ENCODE measurements at places on chromosomes 5 and 9.

- DNase-seq = peak; percentile 59
- H3K4me3 ChIP-seq = no peak overlapping the region
- no peaks in the 10 kb centered on the region for H3K4me1 ChIP-seq
- H3K36me3 ChIP-seq = no peaks in the 10 kb centered on the region
These were observed 171.2 kb downstream of the DOCK8 start for GRCh38 chr9:385818-386398.

DNA sequence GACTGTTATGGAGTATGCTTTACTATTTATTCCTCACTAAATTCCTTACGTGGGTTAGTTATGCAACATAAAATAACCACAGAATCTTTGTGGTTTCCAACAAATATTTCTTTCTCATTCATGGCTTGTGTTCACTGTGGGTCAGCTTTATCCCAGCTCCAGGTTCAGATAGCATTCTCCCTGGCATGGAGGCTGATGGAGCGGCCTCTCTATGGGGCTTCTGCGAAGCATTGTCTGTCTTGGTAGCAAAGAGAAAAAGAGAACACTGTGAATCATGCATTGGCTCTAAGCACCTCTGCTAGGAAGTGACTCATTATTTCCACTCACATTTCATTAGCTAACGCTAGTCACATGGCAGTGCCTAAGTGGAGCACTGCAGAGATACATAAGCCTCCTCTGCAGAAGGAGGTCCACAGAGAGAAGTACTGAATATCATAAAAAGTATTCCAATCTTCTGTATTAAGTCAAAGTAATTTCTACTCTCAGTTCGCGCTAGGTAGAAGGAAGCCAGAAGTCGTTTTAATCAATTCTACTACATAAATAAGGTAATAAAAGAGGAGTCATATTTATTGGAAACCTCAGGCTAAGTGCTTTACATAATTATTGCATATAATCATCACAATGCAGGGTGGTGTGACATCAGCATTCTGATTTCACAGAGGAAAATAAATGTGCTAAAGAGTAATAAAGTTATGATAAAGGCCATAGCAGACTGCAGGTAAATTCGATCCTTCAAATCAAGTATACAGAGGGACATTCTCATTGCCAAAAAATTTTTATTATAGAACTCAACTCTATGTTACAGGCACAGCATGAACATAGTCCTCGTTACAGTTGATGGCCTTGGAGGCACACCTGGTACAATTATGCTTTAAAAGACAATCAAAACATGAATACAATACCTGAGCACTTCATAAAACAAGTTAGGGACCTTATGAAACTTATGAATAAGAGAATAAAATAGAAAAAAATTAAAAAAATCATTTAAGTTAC is 531.1 kb downstream of the CETN3 start:
- H3K36me3 ChIP-seq = no peaks in the 10 kb centered on the region
- no peak overlapping the region for H3K4me3 ChIP-seq
- no peaks in the 10 kb centered on the region for H3K4me1 ChIP-seq
- no peak for DNase-seq
- no peaks in the 10 kb centered on the region for H3K27me3 ChIP-seq

DNA sequence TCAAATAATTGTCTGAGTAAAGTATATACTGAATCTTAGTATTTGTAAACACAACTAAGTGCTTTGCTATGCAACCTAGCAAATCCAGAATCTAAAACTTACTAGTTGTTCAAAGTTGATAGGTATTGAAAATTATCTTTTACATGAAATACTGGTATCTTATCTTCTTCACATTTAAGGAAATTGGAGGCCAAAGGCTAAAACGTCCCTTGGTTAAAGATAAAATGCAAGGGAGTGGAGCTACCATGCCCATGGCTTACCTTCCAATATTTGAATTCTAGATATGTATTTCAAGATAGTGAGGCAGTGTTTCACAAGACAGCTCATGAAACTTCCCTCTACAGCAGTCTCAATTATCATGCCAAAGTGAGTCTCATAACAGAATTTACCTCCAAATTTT is 373.5 kb downstream of the KIAA0825 start:
- H3K4me1 ChIP-seq = no peaks in the 10 kb centered on the region
- no peak overlapping the region for H3K4me3 ChIP-seq
- no peaks in the 10 kb centered on the region for H3K27me3 ChIP-seq

GRCh38 chr5:93196986-93197385 is 384.0 kb downstream of the NR2F1-AS1 start:
- H3K4me1 ChIP-seq = peaks cover 5% of the 10 kb centered on the region
- H3K27ac ChIP-seq = no peak overlapping the region
- no peaks in the 10 kb centered on the region for H3K27me3 ChIP-seq
- no peak overlapping the region for H3K4me3 ChIP-seq

DNA sequence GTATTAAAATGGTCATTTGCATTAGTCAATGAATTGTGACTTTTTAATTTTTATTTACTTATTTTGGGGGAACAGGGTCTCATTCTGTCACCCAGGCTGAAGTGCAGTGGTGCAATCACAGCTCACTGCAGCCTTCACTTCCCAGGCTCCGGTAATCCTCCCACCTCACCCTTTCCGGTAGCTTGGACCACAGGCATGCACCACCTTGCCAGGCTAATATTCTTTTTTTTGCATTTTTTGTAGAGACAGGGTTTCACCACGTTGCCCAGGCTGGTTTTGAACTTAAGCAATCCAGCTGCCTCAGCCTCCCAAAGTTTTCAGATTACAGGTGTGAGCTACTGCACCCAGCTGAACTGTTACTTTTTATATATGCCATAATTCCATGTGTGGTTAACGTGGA is 143.4 kb downstream of the FBXL17 start:
- DNase-seq = no peak
- no peaks in the 10 kb centered on the region for H3K36me3 ChIP-seq
- H3K27me3 ChIP-seq = no peaks in the 10 kb centered on the region
- no peak overlapping the region for H3K4me3 ChIP-seq
- no peak overlapping the region for H3K27ac ChIP-seq
- no peaks in the 10 kb centered on the region for H3K4me1 ChIP-seq

- no peaks in the 10 kb centered on the region for H3K4me1 ChIP-seq
- H3K27ac ChIP-seq = no peak overlapping the region
- H3K36me3 ChIP-seq = peaks cover 2% of the 10 kb centered on the region
These were observed 55.1 kb upstream of the NRARP start for GRCh38 chr9:137357166-137357565.

- no peak overlapping the region for H3K27ac ChIP-seq
- no peak overlapping the region for H3K4me3 ChIP-seq
- no peaks in the 10 kb centered on the region for H3K4me1 ChIP-seq
These were observed 27.9 kb downstream of the BICD2 start for GRCh38 chr9:92736563-92737215.

DNA sequence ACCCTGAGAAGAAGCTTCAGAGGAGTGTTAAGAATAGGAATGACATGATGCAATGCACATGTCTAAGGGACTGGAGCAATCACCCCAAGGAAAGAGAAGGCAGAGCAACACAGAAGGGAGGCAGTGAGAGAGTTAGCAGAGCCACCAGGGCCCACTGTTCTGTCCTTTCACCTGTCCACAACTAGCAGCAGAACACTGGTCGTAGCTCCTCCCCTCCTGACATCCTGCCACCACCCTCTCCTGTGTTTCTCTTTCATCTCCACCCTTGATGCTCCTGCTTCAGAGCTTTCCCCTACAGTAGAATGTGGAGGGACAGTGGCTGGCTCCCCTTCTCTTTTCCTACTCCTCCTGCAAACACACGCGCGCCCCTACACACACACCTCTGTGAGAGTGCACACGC is 483.4 kb upstream of the KIF2A start:
- H3K4me1 ChIP-seq = peaks cover 13% of the 10 kb centered on the region
- H3K4me3 ChIP-seq = no peak overlapping the region

GRCh38 chr5:23064710-23065109 is 211.6 kb upstream of the CDH12 start:
- no peaks in the 10 kb centered on the region for H3K27me3 ChIP-seq
- H3K27ac ChIP-seq = no peak overlapping the region
- no peaks in the 10 kb centered on the region for H3K36me3 ChIP-seq
- no peak overlapping the region for H3K4me3 ChIP-seq
- DNase-seq = no peak
- no peaks in the 10 kb centered on the region for H3K4me1 ChIP-seq

GRCh38 chr5:2532809-2533208 is 218.7 kb downstream of the IRX2 start:
- H3K4me3 ChIP-seq = no peak overlapping the region
- peaks cover 36% of the 10 kb centered on the region for H3K4me1 ChIP-seq
- DNase-seq = no peak
- H3K27me3 ChIP-seq = no peaks in the 10 kb centered on the region
- no peaks in the 10 kb centered on the region for H3K36me3 ChIP-seq
- no peak overlapping the region for H3K27ac ChIP-seq

DNA sequence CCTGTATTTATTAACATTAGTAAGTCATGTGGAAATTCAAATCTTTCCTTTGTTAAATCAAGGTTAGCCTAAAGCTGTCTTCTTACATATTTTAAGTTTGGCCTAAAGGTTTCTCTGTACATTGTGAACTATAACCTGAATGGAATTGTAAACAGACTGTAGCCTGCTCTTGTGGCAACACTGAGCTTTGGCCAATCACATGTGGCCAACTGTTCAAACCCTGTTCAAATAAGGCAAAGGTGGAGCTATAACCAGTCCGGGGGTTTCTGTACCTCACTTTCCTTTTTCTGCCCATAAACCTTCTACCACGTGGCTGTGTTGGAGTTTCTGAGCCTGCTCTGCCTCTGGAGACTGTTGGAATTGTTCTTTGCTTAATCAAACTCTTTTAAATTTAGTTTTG is 3.3 kb upstream of the HAPLN1 start:
- no peaks in the 10 kb centered on the region for H3K4me1 ChIP-seq
- no peak for DNase-seq
- no peak overlapping the region for H3K27ac ChIP-seq
- no peaks in the 10 kb centered on the region for H3K27me3 ChIP-seq
- H3K36me3 ChIP-seq = no peaks in the 10 kb centered on the region

DNA sequence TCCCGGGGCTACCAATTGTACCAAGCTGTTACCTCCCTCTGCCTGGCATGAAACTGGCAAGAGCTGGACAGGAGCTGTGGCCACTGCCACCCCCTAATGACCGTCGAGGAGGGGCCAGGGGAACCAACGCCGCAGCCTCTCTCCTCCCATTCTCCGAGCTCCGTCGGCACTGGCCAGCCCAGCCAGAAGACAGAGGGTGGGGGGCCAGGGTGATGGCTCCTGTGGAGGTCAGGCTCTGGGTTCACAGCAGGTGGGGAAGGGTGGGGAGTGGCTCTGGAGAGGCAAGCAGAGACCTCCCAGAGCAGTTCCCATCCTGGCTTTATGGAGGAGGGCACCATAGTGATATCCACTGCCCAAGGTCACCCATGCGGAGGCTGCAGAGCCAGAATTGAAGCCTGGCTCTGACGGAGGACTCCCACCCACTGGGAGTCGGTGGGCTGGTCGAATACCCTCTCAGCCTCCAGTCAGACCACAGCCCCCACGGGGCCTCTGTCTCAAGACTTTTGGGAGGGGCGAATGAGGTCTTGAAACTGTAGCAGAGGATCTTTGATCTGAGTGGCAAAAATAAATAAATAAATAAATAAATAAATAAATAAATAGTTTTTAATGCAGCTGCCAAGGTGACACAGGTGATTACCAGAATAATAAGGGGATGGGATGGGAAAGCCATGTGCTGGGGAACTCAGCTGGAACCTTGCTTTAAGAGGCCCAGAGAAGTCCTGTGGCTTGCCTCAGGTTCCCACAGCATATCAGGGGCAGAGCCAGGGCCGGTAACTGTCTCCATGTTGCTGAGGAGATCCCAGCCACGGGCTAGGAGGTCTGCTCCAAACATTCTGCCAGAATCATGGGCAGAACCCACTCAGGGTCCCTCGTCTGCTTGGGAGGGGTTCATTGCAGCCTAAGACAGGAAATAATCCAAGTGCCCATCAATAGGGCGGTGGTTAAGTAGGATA is 42.5 kb upstream of the NEURL1B start:
- H3K36me3 ChIP-seq = no peaks in the 10 kb centered on the region
- peaks cover 13% of the 10 kb centered on the region for H3K27me3 ChIP-seq
- no peak overlapping the region for H3K27ac ChIP-seq
- no peak for DNase-seq

DNA sequence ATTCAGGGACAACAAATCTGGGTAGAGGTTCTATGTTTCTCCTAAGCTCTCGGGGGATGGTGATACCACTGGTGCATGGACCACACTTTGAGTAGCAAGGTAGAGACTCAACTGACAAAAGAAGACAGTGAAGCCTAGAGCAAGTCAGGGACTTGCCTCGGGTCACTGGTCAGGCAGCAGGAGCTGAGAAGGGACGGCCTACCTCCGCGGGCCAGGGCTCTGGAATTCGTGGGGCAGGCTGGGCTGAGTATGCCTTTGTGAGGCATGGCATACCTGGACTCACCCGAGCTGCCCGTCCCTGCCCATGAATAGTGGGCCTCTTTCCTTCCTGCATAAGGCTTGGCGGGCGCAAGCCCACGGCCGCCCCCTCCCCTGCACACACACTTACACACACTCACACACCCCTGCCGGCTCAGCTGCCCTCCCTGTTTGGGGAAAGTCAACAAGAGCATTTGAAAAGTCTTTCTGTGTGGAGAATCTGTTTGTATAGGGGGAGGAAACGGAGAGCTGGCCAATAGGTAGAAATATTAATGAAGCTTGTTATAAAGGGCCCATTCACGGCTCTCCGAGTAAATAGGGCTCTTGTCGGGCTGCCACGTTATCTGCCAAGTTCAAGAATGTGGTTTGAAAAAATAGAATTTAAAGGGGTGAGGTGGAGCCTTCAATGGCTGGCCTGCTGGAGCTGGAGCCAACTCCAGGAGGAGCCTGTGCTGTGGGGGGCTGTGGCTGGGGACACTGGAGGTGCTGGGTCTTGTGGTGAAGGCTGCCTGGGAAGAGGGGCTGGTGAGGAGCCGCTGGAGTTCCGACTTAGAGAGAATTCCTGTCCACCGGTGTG is 19.1 kb upstream of the KIF12 start:
- DNase-seq = no peak
- H3K4me1 ChIP-seq = peaks cover 12% of the 10 kb centered on the region
- no peak overlapping the region for H3K4me3 ChIP-seq
- H3K36me3 ChIP-seq = no peaks in the 10 kb centered on the region
